Glutamatergic neuron (in vitro differentiated cells): ENCODE measurements at places on chromosomes 6 and 20. TPM values are rescaled to one million over a fixed set of nuclear protein-coding genes. Genes with fewer than 3 reads are reported as not detected.

FLRT3 gene
- 5.7 TPM for total RNA-seq

BHLHE23 gene
- total RNA-seq, result 23.9 TPM

CABLES2 gene
- 25.3 TPM for total RNA-seq

- DNase-seq, result no peak
- H3K27me3 ChIP-seq, result peaks cover 4% of the 10 kb centered on the region
Observed at GRCh38 chr20:58219342-58219700, 9.1 kb downstream of the ANKRD60 start.

GRCh38 chr6:31836047-31836473 lies 8.5 kb downstream of the HSPA1B start:
- H3K27me3 ChIP-seq, result peaks cover 16% of the 10 kb centered on the region
- H3K27ac ChIP-seq, result peak overlapping the region; percentile 80
- H3K4me1 ChIP-seq, result peaks cover 16% of the 10 kb centered on the region
- no peak for DNase-seq
- H3K4me3 ChIP-seq, result peak overlapping the region; percentile 98

GRCh38 chr6:130211691-130212090 lies 11.1 kb downstream of the SAMD3 start:
- H3K4me1 ChIP-seq, result no peaks in the 10 kb centered on the region
- no peaks in the 10 kb centered on the region for H3K27me3 ChIP-seq
- no peak for DNase-seq
- no peak overlapping the region for H3K27ac ChIP-seq
- H3K4me3 ChIP-seq, result no peak overlapping the region
- no peaks in the 10 kb centered on the region for H3K36me3 ChIP-seq

DNA sequence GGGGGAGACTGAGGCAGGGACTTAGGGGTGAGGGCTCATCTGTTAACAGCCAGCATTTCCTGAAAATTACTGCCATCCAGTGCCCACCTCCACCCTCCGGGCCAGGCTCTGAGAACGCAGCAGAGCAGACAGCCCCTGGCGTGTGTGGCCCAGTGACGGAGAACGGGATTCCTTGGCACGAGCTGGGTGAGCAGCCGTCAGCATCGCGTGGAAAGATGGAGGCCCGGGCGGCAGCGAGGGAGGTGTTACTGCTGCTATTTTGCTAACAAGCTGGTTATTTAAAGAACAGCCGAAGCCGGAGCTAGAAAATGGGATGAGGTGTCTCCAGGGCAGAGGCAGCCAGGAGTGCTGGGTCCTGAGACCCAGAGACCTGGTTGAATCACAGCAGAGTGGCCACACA lies 62.7 kb downstream of the DLGAP4 start:
- H3K4me1 ChIP-seq, result no peaks in the 10 kb centered on the region
- no peaks in the 10 kb centered on the region for H3K36me3 ChIP-seq
- no peak overlapping the region for H3K27ac ChIP-seq
- no peak overlapping the region for H3K4me3 ChIP-seq

DNA sequence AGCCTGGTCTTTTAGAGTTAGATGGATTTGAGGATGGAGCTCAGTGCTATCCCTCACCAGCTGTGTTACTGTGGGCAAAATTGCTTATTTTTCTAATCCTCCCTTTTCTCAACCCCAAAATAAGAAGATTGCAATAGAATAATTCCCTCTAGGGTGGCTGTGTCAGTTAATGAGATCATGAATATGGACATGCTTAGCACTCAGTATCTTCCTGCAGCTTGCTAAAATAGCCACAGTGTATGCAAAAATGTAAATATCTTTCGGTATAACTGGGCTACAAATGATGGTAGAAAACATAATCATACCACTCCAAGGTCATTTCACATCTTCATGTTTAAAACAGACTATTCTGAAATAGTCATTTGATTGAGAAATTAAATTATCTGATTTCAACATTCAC lies 35.7 kb downstream of the ZNF334 start:
- H3K36me3 ChIP-seq, result no peaks in the 10 kb centered on the region
- peaks cover 2% of the 10 kb centered on the region for H3K27me3 ChIP-seq
- H3K27ac ChIP-seq, result no peak overlapping the region
- H3K4me3 ChIP-seq, result no peak overlapping the region

DNA sequence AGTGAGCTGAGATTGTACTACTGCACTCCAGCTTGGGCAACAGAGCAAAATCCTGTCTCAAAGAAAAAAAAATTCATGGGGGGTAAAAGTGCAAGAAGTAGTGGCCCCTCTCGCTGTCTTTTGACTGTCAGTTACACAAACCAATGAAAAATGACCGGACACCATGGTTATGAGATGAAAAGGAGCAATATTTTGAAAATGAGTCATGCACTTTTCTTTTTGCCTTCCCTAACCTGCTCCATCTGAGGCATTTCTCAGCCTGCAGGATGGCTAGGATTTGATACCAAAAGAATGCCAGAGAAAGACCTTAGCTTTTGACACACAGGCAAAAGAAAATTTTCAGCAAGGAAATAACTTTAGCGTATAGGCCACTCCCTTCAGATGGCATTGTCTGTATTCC lies 181.7 kb upstream of the ARID1B start:
- H3K27me3 ChIP-seq, result peaks cover 6% of the 10 kb centered on the region
- no peak overlapping the region for H3K4me3 ChIP-seq

DNA sequence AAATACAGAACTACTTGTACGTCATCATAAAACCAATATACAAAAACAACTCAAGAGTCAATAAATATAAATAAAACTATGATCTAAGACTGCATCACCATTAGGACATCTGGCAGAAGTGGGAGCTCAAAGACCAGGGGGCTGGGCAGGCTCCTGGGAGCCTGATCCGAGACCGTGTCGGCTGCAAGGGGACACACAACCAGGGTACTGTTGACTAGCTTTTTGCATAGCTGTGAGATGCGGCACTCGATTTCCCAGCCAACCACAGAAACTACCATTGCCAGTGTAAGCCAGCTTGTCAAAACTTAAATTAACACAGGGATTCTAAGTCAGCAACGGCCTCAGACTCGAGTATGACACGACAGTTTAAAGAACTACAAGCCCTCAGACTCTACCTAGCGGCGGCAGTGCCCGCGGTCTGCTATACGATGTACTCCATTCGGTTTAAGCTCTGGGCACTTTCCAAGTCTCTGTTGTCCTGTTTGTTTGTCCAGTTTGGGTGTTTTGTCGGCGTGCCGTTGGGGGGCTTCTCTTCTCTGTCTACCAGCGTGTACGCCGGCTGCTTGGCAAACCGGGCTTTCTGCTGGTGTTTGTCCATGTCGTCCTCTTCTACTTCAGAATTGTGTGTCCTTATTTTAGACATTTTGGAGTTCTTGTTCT lies 34.6 kb downstream of the JAG1 start:
- no peak overlapping the region for H3K4me3 ChIP-seq
- peaks cover 6% of the 10 kb centered on the region for H3K4me1 ChIP-seq
- H3K27me3 ChIP-seq, result peaks cover 2% of the 10 kb centered on the region
- H3K27ac ChIP-seq, result no peak overlapping the region
- H3K36me3 ChIP-seq, result peaks cover 5% of the 10 kb centered on the region

DNA sequence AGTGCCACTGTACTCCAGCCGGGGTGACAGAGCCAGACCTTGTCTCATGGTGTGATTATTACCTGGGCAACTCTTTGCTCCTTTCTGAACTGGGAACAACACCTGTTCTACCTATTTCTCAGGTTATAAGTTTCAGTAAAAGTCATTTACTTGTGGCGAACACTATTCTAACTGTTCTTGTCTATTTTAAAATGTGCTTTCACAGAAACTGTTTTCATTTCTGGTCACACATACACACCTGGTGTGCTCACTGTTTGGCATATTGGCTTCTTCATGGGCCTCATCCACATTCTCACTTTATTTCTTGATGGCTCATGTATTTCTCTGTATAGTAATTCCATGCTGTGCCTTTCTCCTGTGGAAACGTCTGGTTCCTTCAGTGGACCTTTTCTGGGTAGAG lies 30.5 kb upstream of the XRN2 start:
- no peak overlapping the region for H3K27ac ChIP-seq
- H3K36me3 ChIP-seq, result peaks cover 3% of the 10 kb centered on the region
- H3K27me3 ChIP-seq, result peaks cover 6% of the 10 kb centered on the region
- H3K4me3 ChIP-seq, result peak overlapping the region; percentile 30
- no peak for DNase-seq

- no peak overlapping the region for H3K27ac ChIP-seq
- peaks cover 14% of the 10 kb centered on the region for H3K4me1 ChIP-seq
- H3K4me3 ChIP-seq, result no peak overlapping the region
Observed at GRCh38 chr20:57061051-57061900, 205.2 kb downstream of the BMP7 start.
